ENCODE measurements at places on chromosomes 2 and 18.

DNA sequence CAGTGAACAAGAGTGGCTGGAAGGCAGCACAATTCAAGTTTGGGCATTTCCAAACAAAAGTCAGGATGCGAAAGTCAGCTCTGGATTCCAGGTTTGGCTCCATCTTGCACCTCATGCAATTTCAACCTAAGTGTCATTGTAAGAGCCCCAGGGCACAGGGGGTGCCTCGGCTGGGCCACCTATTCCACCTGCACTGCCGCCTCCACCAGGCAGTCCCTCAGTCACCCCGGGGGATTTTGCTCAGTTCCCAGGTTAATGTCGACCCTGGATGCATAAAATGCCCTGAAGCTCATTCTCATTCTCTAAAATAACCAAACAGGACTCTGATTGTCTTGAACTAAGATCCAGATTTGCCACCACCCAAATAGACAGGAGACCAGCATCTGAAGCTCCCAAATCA, 77.6 kb downstream of the EDAR start:
- no peak for DNase-seq

DNA sequence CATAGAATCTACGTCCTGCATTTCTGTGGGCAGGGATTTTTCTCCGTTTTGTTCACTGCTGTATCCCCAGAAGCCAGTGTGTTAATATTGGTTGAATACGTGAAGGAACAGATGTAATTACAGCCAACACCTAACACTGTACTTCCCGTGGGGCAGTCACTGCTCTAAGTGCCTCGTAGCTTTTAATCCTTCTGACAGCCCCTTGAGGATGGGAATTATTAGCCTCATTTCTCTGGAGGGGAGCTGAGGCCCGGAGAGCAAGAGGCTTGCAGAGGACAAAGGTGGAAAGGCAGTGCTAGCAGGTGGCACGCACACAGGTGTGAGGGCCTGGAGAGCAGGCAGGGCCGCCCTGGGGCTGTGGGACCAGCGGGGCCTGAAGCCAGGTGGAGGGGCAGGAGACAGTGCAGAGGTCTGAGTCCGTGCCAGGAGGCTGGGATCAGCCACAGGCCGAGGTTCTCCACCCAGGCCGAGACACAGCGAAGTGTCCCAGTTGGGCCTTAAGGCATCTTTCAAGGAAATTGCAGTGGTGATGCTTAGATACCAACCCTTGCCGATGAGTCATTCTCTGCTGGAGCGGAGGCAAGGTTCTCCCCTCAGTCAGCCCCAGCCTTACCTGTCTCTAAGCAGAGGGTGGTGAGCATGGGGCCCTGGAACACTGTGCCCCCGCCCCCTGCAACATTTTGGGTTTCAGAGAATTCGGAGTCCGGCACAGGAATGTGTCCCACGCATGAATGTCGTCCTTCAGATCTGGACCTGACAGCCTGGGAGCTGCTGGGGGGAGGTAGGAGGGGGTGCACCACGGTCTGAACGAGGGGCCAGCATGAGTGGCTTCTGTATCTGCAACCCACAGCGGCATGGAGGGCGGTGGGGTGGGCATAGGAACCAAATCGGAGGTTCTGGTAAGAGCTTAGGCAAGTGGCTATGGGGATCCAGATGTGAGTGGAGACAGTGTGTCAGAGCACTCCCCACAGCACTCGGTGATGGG, 122.6 kb downstream of the GBX2 start:
- no peak for DNase-seq

DNA sequence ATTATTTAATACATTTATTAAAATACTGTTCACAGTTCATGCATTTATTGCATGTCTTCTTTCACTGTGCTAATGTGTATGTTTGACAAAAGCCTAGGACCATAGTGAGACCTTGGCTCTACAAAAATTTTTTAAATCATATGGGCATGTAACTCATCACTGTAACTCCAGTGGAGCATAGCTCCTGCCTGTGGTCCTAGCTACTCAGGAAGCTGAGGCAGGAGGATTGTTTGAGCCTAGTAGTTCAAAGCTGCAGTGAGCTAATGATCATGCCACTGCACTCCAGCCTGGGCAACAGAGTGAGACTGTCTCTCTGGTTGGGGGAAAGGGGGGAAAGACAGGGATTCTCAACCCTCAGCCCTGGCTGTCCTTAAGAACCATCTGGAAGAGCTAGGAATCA, 137.8 kb downstream of the PRKCE start:
- DNase-seq: no peak

- no peak for DNase-seq
These were observed 67.4 kb downstream of the BARD1 start for GRCh38 chr2:214742119-214742518.

- no peak for DNase-seq
These were observed 46.0 kb downstream of the PTGR3 start for GRCh38 chr18:75162978-75163377.

GRCh38 chr18:26574958-26575864, 26.9 kb upstream of the KCTD1 start:
- DNase-seq: no peak

- no peak for DNase-seq
These were observed 5.6 kb downstream of the WNT10A start for GRCh38 chr2:218885981-218886947.

DNA sequence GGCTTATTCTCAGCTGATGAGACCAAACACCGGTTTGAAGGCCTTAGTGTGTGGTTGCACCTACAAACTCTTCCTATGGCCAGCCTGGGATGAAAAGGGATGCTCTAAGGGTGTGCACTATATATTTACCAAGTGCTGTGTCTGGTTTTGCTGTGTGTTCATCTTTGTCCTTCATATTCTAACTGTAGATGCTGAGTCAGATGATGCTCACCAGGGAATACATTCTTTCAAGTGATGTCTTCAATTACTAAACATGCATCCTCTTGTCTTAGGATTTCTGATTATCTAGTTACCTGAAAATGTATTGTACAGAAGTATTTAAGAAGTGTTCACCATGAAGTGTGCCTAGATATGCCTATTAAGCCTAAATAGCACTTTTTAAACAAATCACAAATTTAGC, 1111.6 kb upstream of the ZEB2 start:
- no peak for DNase-seq

GRCh38 chr2:136363470-136363869, 245.5 kb upstream of the CXCR4 start:
- DNase-seq: no peak

DNA sequence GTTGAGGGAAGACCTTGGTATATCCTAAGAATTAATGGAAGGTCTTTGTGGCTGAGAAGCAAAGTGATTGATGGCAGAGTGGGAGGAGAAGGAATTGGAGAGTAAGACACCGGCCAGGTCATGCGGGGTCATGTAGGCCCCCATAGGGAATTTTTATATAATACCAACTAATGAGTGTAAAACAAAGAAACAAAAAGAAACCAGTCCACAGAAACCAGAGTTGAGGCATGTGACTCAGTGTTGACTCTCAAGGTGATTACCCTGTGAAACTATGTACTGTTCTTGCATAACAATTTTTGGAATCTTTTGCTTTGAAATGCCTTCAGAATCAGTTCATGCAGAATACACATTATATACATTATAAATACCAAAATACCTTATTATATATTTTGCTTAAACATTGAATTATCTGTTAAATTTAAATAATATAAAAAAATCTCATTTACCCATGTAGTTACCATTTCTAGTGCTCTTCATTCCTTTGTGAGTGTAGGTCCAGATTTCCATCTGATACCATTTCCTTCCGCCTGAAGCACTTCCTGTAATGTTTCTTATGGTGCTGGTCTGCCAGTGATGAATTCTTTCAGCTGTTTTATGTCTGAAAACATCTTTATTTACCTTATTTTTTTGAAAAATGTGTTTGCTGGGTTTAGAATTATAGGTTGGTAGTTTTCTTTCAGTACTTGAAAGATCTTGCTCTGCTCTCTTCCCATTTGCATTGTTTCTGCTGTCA, 8.6 kb downstream of the CLIP4 start:
- no peak for DNase-seq

GRCh38 chr2:161306919-161307318, 1.3 kb upstream of the PSMD14 start:
- no peak for DNase-seq

DNA sequence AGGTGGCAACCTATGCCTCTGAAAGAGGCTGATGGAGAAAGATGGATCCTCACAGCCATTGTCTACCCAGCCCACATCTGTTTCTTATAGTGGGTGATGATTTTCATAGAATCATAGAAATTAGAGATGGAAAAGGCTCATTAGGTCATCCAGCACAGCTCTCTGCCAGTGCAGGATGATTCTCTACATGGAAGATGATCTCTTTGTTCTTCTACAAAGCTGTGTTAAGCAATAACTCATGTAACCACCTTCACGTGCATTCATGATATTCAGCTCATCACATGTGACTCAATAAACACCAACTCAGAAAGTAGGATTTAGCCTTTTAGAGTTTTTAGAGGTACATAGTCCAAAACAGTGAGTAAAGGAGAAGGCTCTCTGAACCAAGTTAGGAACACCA, 539.4 kb upstream of the ID2 start:
- DNase-seq: no peak

- DNase-seq: no peak
These were observed 15.1 kb downstream of the MYCN start for GRCh38 chr2:15955232-15955988.

Data from stimulated activated CD4-positive, alpha-beta T cell treated with anti-CD3 and anti-CD28 coated beads, TNF-alpha, amount 100 ng/mL, for 4 hours (primary cell).